ENCODE measurements at places on chromosomes 16 and 17.

DNA sequence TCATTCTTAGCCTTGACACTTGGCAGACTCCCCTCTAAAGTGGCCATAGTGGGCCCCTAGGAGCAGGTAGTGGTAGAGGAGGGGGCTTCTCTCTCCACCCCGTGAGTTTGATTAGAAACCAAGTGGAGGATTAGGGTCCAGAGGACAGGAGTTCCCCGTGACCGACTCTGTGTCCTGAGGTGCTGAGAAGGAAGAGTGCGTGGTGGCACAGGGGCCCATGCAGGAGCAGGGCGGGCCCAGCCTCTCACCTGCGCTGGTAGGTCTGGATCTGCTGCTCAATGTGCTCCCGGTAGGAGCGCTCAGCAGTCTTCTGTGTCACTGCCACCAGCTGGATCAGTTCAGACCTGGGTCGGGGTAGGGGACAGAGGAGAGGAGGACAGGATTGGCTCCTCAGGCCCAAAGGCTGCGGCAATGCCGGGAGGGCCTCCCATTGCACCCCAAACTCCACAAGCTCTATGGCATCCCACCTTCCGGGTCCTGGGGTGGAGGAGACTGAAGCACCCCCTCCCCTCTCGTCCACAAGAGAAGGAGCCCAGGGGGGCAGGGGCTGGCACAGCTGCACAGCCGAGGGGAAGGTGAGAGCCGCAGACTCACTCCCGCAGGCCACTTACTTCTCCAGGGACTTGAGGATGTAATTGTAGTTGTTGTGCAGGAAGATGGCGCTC, 6.2 kb downstream of the ZACN start:
- no peak for DNase-seq

GRCh38 chr16:56744996-56745640, 15.2 kb downstream of the NUP93 start:
- DNase-seq, result no peak

DNA sequence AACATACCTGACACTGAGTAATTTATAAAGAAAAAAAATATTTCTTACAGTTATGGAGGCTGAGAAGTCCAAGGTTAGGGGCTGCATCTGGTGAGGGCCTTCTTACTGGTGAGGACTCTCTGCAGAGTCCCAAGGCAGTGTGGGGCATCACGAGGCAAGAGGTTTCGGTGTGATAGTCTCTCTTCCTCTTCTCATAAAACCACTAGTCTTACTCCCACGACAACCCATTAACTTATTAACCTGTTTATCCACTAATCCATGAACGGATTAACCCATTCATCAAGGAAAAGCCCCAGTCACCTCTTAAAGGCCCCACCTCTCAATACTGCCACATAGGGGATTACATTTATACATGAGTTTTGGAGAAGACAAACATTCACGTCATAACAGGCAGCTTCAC, 20.1 kb downstream of the CIITA start:
- no peak for DNase-seq

GRCh38 chr16:58417600-58417999, 25.3 kb downstream of the GINS3 start:
- no peak for DNase-seq

DNA sequence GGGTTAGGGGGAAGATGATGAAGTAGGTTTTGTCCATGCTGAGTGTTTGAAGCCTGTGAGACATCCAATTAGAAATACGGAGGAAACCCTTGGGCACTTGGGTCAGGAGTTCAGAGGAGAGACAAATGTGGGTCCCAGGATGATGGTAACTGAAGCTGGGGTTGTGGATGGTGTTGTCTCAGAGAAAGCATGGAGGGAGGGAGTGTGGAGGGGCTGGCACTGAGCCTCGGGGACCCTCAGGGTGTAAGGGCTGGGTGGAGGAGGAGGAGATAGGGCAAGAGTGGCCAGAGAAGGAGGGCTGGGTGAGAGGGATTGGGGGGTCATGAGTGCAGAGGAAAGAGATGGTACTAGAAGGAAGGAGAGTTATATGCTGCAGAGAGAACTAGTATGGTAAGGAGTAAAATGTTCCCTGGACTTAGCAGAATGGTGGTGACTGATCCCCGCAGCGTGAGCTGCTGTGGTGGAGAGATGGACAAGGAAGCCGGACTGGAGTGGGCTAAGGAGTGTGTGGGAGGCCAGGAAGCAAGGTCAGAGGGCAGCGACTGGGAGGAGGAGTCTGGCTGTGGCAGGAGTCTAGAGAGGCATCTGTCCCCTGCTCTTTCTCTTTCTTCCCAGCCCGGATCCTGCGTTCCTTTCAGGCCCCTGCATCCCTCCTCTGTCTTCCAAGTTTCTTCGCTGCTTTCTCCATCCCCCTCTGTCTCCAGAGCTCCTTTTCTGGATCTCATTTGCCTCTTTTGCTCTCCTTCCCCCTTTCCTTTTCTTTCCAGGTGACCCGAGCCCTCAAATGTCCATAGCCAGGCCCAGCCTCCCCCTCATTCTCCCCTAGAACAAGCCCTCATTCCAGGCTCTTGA, 3.9 kb upstream of the COL1A1 start:
- DNase-seq, result peak; percentile 23

GRCh38 chr17:74545843-74546230, at the start of gene CD300C:
CD300C (minus strand) TSS chr17:74546115; CDS start chr17:74545782, 333 bp downstream.
- DNase-seq, result no peak

DNA sequence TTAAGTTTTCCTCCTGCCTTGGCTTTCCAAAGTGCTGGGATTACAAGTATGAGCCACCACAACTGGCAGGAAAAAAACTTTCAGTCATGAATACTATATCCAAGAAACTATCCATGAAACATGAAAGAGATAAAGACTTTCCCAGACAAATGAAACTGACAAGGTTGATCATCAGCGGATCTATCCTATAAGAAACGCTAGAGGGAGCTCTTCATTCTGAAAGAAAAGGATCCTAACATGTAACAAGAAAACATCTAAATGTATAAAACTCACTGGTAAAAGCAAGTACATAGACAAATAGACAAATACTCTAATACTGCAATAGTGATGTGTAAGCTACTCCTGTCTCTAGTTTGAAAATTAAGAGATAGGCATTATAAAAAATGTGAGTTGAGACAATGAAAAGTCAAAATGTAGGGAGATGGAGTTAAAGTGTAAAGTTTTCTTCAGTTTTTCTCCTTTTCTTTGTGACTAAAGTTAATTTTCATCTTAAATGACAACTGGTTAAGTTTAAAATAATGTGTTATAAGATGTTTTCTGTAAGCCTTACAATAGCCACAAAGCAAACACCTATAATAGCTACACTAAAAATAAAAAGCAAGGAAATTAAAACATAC, 79.6 kb upstream of the TEKT1 start:
- no peak for DNase-seq

DNA sequence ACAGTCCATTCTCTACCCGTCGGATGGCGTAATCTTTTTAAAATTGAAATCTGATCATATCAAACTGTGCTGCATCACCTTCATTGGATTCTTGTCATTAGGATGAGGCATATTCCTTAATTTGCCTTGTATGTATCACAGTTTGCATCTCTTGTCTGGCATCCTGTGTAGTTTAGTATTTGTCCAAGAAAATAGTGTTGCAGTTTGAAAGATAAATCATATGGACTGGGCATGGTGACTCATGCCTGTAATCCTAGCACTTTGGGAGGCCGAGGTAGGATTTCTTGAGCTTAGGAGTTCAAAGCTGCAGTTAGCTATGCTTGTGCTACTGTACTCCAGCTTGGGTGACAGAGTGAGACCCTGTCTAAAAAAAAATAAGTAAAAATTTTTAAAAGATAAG, 5.8 kb upstream of the RSL1D1 start:
- DNase-seq, result no peak

DNA sequence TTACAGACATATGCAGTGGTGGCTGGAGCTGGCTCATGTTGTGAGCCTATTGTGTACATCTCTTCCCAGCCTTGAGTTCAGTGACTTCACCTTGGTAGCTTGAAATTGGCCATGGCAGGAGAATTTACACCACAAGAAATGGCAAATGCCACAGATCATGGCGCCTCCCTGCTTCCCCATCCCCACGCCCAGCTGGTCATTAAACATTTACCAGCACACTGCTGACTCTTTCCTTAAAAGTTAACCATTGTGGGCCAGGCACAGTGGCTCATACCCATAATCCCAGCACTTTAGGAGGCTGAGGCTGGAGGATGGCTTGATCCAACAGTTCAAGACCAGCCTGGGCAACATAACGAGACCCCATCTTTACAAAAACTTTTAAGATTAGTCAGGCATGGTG, 22.6 kb upstream of the ITGB4 start:
- no peak for DNase-seq

DNA sequence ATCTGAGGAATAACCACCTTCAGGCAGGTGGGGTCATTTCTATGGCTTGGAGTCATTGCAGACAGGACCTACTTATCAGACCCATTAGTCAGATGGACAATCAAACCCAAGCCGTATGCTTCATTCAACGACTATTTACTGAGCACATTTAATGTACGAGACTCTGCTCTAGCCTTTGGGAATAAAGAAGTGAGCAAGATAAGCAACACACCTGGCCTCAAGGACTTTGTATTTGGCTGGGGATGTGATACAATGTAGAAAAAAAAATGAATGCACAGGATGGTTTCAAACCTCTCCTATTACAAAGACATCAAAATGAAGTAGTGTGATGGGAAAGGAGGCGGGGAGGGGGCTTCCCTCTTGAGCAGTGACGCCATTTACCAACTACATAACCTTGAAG, 311.7 kb downstream of the PMP22 start:
- no peak for DNase-seq

GRCh38 chr16:71406724-71407123, 35.1 kb downstream of the TLE7 start:
- DNase-seq, result no peak

DNA sequence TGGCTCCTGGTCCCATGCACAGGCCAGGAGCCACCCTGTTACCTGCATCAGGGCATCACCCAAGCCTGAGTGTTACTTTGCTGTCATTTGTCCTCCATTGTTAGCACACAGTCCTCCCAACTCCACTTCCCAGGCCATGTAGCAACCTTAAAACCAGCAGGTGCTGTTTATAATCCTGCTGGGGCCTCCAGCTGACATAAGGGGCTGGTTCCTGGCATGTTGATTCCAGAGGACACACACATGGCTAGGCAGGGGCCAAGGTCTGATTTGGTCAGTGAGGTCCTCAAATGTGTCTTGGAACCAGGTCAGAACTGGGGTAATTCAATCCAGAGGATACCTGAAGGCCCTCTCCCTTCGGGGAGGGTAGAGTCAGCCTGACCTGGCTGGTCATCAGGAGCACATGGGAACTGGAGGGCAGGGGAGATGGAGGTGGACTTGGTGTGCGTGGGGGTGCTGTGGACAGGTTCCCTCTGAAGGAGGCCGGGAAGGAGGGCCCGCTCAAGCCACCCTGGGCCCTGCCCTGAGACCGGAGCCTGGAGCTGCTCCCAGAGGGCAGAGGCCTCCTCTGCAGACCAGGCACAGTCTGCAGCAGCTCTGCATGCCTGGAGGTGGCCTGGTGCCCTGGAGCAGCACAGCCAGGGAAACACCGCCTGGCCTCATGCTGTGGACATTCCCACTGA, 6.6 kb downstream of the ADORA2B start:
- DNase-seq, result no peak

GRCh38 chr17:72587156-72587555, 466.3 kb downstream of the SOX9 start:
- DNase-seq, result peak; percentile 26

GRCh38 chr17:77675816-77676215, 282.7 kb upstream of the TNRC6C start:
- DNase-seq, result no peak

- no peak for DNase-seq
These were observed 27.9 kb downstream of the MYOCD start for GRCh38 chr17:12693640-12694039.

- DNase-seq, result no peak
These were observed 1.1 kb downstream of the CD300H start for GRCh38 chr17:74566132-74566753.

GRCh38 chr17:17420082-17420481, 56.7 kb upstream of the MED9 start:
- DNase-seq, result peak; percentile 36

GRCh38 chr16:84864326-84864955, 44.7 kb downstream of the CRISPLD2 start:
- DNase-seq, result no peak

DNA sequence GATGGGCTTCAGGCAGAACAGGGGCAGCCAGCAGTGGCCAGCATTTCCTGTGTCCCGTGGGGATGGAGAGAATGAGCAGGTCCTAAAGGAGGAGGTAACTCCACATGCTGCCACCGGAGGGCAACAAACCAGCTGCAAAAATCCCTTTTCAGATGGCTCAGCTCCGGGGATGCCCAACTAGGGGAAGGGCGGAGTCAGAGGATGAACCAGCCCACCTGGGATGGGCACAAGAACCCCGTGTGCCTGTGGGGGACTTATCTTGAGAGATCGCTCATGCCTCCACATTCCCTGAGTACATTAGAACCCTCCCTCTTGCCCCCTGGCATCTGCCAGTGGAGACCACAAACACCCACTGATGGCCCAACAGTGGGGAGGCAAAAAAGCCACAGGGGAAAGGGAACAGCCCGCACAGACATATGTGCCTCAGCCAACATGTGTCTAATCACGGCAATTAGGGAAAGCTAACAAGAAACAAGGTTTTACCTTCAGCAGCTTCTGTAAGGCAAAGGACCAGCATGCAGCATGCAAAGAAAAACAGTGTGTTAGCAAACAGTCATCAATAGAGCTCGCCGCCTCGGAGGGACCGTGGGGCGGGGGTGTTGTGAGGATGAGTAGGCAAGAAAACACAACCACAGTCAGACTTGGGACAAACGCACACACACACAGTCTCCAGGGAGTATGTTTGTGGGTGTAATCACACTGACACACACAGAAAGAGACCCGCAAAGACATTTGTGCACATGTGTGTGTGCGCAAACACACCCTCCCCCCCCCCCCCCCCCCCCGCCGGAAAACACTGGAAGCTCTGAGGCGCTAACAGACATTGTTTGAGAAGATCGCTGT, 64.0 kb downstream of the MYO18A start:
- DNase-seq, result no peak

- no peak for DNase-seq
These were observed 1.3 kb downstream of the GSPT1 start for GRCh38 chr16:11914210-11915113.

DNA sequence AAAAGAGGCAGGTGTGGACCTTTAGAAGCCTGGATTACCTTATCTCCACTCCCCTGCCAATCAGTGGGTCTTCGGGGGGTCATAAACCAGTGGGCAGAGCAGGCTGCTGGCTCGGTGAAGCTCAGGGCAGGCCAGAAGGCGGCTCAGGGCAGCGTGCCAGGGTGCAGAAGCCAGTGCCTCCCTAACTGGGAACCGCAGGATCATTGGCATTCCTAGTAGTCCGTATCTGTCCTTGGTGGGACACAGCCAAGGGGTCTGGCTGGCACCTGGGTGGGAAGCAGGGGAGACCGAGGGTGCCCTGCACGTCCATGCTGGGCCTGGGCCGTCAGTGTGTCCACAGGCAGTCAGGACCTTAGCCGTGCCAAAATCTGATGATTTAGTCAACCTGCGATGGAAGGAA, 76.8 kb downstream of the SEC14L1 start:
- no peak for DNase-seq

DNA sequence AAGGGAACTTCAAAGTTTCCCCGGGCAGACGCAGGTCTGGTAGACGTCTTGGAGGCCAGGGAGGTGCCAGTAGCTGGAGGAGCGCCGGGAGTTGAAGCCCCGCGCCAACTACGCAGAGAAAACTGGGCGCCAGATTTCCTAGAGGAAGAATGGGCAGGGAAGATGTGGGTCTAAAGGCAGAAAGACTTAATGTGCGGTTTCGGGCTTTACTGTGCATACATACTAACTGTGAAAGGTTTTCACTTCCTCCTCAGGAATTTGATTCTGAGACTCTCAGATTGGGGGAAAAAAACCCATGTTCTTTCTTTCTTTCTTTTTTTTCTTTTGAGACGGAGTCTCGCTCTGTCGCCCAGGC, 331 bp upstream of the ZNF287 start:
- no peak for DNase-seq
